ENCODE measurements at places on chromosomes 6 and 20.

DNA sequence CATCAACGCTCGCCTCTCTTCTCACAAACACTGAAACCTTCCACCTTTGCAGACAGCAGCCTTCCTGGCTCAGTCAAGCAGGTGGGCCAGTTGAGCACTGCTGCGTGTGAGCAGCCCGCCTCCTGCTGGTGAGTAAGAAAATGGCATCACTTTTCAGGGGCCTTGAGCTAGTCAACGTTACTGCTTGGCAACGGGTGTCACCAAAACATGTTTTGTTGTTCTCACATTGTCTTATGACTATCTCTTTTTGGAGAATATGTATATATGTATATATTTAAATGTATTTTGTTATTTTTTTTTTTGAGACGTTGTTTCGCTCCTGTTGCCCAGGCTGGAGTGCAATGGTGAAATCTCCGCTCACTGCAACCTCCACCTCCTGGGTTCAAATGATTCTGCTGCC lies 97.0 kb upstream of the AGPAT4 start:
- DNase-seq: peak; percentile 76

- no peak for DNase-seq
These were observed 112.0 kb downstream of the GPR63 start for GRCh38 chr6:96725296-96725695.

DNA sequence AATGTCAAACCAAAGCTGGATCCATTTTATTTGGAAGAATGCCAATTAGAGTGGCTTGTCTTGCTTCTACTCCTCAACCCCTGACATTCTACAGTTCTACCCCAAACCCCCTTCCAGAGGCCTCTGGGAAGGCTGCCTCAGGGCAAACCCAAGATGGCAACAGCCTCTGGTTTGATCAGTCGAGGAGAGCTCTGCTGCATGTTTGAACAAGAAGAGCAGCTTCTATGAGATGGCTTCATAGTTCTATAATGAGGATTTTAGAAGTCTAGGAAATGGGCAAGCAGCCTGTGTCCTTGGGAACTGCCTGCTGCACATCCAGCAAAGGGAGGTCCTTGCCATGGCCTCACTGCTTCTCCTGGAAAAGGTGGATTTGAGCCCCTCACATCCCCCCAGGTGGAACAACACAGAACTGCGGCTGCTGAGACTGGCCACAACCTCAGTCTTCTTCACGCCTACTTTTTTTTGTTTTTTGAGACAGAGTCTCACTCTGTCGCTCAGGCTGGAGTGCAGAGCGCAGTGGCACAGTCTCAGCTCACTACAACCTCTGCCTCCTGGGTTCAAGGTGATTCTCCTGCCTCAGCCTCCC lies 37.9 kb downstream of the ZC3H12D start:
- no peak for DNase-seq

GRCh38 chr20:52747845-52748284 lies 224.3 kb upstream of the TSHZ2 start:
- DNase-seq: no peak

DNA sequence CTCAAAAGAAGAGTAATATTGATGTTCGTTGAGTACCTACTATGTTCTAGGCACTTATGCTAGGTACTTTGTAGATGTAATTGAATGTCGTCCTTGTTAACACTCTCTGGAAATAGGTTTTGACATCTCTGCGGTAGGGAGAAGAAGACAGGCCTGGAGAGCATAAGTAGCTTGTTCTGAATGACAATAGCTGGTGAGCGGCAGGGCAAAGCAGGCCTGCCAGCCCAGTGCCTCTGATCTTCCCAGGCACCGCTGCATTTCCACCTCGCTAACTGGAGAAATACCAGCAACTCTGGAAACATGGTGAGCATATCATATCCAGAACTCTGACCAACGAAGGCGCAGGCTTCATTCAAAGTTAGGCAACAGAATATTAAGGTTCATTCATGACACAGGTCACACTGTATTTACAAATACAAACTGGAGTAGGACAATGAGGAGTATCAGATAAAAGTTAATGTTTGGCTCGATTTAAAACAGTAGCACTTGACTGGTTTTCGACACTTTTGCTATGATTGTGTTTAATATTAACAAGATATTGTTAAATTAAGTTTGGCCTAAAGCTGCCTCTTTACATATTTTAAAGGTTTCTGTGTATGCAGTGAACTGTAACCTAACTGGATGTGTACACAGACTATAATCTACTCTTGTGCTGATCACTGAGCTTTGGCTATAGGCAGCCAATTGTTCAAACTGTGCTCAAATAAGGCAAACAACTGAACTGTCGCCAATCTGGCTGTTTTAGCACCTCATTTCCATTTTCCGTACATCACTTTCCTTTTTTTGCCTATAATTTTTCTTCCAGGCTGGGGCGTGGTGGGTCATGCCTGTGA lies 54.1 kb downstream of the PPP1R3G start:
- no peak for DNase-seq

- no peak for DNase-seq
These were observed 231.2 kb downstream of the ANKRD60 start for GRCh38 chr20:57996936-57997890.

- DNase-seq: no peak
These were observed 60.5 kb upstream of the SGK1 start for GRCh38 chr6:134378426-134378825.

- DNase-seq: peak; percentile 49
These were observed 195.0 kb upstream of the CEP162 start for GRCh38 chr6:84422380-84422968.

- no peak for DNase-seq
These were observed 8.9 kb downstream of the SLC16A10 start for GRCh38 chr6:111096246-111096645.
